ENCODE measurements at places on chromosomes 12 and 14. TPM values are rescaled to one million over a fixed set of nuclear protein-coding genes. Genes with fewer than 3 reads are reported as not detected.

ALX1 gene
- not detected for total RNA-seq

BCL11B gene
- 0.23 TPM for total RNA-seq

KLRC3 gene
- total RNA-seq: not detected

GALNT16 gene
- 0.35 TPM for total RNA-seq

ELK3 gene
- total RNA-seq: 46.3 TPM

SFSWAP gene
- 25.3 TPM for total RNA-seq

TEAD4 gene
- 48.8 TPM for total RNA-seq

CHD8 gene
- 50.1 TPM for total RNA-seq

JPH4 gene
- not detected for total RNA-seq

CACNA1C gene
- total RNA-seq: not detected

DLGAP5 gene
- total RNA-seq: 58.4 TPM

NUP37 gene
- total RNA-seq: 61.9 TPM

SYNE2 gene
- 22.2 TPM for total RNA-seq

TEX52 gene
- total RNA-seq: not detected

OR4K17 gene
- total RNA-seq: not detected

HCAR2 gene
- not detected for total RNA-seq

TMEM229B gene
- 0.14 TPM for total RNA-seq

GPR132 gene
- total RNA-seq: 0.29 TPM

GPD1 gene
- 0.07 TPM for total RNA-seq

LBHD2 gene
- total RNA-seq: not detected

TBC1D30 gene
- total RNA-seq: 3.8 TPM

DLK1 gene
- not detected for total RNA-seq

CCDC175 gene
- total RNA-seq: not detected

CAPS2 gene
- total RNA-seq: 0.06 TPM

IL23A gene
- total RNA-seq: 26.1 TPM

NR4A1 gene
- 2.2 TPM for total RNA-seq

FSCB gene
- not detected for total RNA-seq

HCFC2 gene
- total RNA-seq: 6.1 TPM

PHETA1 gene
- total RNA-seq: 21.2 TPM

ADAM21 gene
- not detected for total RNA-seq

PRH2 gene
- total RNA-seq: not detected

PCNX4 gene
- 63.8 TPM for total RNA-seq

NEUROD4 gene
- not detected for total RNA-seq

FITM1 gene
- total RNA-seq: not detected

SLC17A8 gene
- total RNA-seq: not detected

TSPAN8 gene
- total RNA-seq: not detected

ACOT6 gene
- not detected for total RNA-seq

GPR65 gene
- not detected for total RNA-seq

PSMB5 gene
- total RNA-seq: 413 TPM

KCNH3 gene
- 0.12 TPM for total RNA-seq

SLC6A15 gene
- total RNA-seq: 1.4 TPM

NTS gene
- 0.51 TPM for total RNA-seq

GUCY2C gene
- total RNA-seq: not detected

GLT1D1 gene
- 0.46 TPM for total RNA-seq
